ENCODE measurements at places on chromosomes 12 and 14.

GRCh38 chr12:102479099-102479885 lies 1.1 kb downstream of the IGF1 start:
- DNase-seq = no peak

GRCh38 chr14:80017795-80018194 lies 193.5 kb downstream of the DIO2 start:
- DNase-seq = no peak

- DNase-seq = peak; percentile 41
Observed at GRCh38 chr12:52310622-52311284, 10.4 kb downstream of the KRT83 start.

- no peak for DNase-seq
Observed at GRCh38 chr12:61523276-61523992, 736.8 kb upstream of the USP15 start.

GRCh38 chr14:23539248-23540140 lies 12.1 kb downstream of the ZFHX2 start:
- peak; percentile 53 for DNase-seq

GRCh38 chr12:40034712-40035111 lies 71.2 kb downstream of the SLC2A13 start:
- DNase-seq = no peak

All from AG08395 (cell line).